Kidney tubule cell (primary cell): ENCODE measurements at places on chromosomes 1 and 21.

GRCh38 chr21:18164483-18164882 lies 80.2 kb upstream of the CHODL start:
- DNase-seq, result no peak

DNA sequence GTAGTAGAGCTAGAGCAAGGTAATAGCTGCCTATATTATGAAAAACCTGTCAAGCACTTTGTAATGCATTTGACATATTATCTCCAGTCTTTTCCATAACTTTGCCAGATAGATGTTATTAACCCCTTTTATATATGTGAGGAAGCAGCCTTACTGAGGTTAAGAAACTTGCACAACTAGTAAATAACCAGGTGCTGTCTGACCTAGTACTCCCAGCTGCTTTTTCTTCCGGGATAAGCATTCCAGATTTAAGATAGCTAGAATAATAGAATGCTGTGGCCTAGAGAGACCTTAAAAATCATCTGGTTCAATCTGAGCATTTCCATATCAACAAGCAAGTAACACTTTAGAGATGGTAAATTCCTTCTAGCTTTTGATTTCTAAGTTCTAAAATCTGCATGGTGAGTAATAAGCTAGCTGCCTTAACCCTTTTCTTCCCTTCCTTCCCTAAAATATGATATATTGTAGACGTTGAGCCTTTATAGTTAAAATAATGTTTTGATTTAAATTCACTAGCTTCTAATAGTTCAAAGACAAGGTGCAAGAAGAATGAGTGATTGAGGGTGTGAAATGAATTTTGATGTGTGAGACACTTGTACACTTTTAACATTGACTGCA lies 1.8 kb downstream of the SH3GLB1 start:
- DNase-seq, result peak; percentile 17

GRCh38 chr1:27959792-27960603 lies at the start of gene XKR8:
Gene XKR8 (plus strand): TSS chr1:27959973. CDS start chr1:27960070, 97 bp downstream.
- peak; percentile 88 for DNase-seq

- no peak for DNase-seq
Measured at GRCh38 chr1:153220606-153221303, 3.4 kb downstream of the PRR9 start.

GRCh38 chr1:6316240-6317097 lies 55.6 kb upstream of the GPR153 start:
- no peak for DNase-seq

- peak; percentile 77 for DNase-seq
Measured at GRCh38 chr1:239386453-239387303, at the start of gene CHRM3. Gene CHRM3 (plus strand): TSS chr1:239386568. CDS start chr1:239907452, 520,884 bp downstream.

DNA sequence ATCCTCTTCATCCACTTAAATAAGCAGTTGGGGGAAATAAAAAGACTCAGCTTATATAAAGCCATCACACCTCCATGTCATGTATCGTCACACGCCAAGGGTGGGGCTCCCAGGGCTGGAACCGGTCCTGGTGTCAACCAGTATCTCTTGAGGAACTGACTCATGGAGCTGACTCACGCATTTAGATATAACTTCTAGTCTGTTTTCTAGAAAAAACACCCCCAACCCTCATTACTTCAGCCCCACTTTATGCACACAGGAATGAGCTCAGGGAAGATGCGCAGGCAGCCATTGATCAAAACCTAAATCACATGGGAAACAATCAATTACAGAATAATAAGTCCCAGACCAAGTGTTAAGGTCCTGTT lies 6.9 kb upstream of the IL22RA1 start:
- peak; percentile 68 for DNase-seq

GRCh38 chr1:186463511-186463910 lies 2.6 kb upstream of the PDC start:
- DNase-seq, result no peak

- no peak for DNase-seq
Measured at GRCh38 chr1:164272156-164272555, 286.8 kb upstream of the PBX1 start.
